Activated naive CD4-positive, alpha-beta T cell treated with anti-CD3 and anti-CD28 coated beads for 36 hours (primary cell): ENCODE measurements at places on chromosomes 1 and 21. TPM values are rescaled to one million over a fixed set of nuclear protein-coding genes. Genes with fewer than 3 reads are reported as not detected.

Gene VWA5B1
- not detected for total RNA-seq

Gene AIRE
- total RNA-seq, result not detected

Gene CELA2B
- not detected for total RNA-seq

DNA sequence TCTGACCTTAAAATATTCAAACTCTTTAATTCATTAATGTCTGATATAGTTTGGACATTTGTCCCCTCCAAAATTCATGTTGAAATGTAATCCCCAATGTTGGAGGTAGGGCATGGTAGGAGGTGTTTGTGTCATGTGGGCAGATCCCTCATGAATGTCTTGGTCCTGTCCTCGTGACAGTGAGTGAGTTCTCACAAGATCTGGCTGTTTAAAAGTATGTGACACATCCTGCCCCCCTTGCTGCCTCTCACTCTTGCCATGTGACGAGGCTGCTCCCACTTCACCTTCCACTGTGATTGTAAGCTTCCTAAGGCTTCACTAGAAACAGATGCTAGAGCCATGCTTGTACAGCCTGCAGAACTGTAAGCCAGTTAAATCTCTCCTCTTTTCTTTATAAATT is 21.3 kb upstream of the FBXO28 start:
- H3K27me3 ChIP-seq, result peaks cover 3% of the 10 kb centered on the region
- H3K27ac ChIP-seq, result no peak overlapping the region
- no peaks in the 10 kb centered on the region for H3K4me1 ChIP-seq
- H3K36me3 ChIP-seq, result no peaks in the 10 kb centered on the region
- H3K4me3 ChIP-seq, result no peak overlapping the region

- peaks cover 19% of the 10 kb centered on the region for H3K36me3 ChIP-seq
- peaks cover 2% of the 10 kb centered on the region for H3K4me1 ChIP-seq
- DNase-seq, result no peak
- no peaks in the 10 kb centered on the region for H3K27me3 ChIP-seq
- no peak overlapping the region for H3K4me3 ChIP-seq
Observed at GRCh38 chr1:20948101-20948500, 161.0 kb upstream of the HP1BP3 start.

GRCh38 chr1:228960705-228961104 is 225.4 kb downstream of the RHOU start:
- no peak for DNase-seq
- H3K4me3 ChIP-seq, result no peak overlapping the region
- no peaks in the 10 kb centered on the region for H3K4me1 ChIP-seq

DNA sequence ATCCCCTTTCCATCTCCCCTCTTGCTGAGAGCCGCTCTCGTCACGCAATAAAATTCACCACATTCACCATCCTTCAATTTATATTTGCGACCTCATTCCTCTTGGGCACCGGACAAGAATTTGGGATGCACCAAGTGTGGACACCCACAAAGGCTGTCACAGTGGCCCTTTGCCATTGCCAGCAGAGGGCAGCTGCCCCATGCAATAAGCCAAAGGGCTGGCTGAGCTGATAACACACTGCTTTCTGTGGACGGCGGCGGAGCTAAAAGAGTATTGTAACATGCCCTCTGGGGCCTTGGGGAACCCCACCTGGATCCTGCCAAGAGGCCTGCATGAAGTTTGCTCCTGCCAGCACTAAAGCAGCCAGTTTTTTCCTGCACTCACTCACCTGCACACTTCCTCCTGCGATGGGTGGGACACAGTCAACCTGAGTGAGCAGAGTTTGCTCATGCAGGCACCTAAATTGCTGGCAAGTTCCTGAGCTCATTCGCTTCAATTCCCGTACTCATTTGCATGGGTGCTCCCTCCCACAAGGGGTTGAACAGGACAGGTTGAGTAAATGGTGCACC is 792.3 kb upstream of the ADAMTS5 start:
- no peaks in the 10 kb centered on the region for H3K4me1 ChIP-seq
- DNase-seq, result no peak

- H3K36me3 ChIP-seq, result no peaks in the 10 kb centered on the region
- no peak overlapping the region for H3K27ac ChIP-seq
- H3K4me1 ChIP-seq, result no peaks in the 10 kb centered on the region
- H3K27me3 ChIP-seq, result no peaks in the 10 kb centered on the region
Observed at GRCh38 chr1:68473060-68473459, 23.3 kb upstream of the RPE65 start.

- H3K27me3 ChIP-seq, result no peaks in the 10 kb centered on the region
- H3K4me3 ChIP-seq, result no peak overlapping the region
- H3K36me3 ChIP-seq, result no peaks in the 10 kb centered on the region
- peak overlapping the region; percentile 9 for H3K27ac ChIP-seq
- DNase-seq, result no peak
Observed at GRCh38 chr1:181136738-181137122, 48.2 kb downstream of the IER5 start.

DNA sequence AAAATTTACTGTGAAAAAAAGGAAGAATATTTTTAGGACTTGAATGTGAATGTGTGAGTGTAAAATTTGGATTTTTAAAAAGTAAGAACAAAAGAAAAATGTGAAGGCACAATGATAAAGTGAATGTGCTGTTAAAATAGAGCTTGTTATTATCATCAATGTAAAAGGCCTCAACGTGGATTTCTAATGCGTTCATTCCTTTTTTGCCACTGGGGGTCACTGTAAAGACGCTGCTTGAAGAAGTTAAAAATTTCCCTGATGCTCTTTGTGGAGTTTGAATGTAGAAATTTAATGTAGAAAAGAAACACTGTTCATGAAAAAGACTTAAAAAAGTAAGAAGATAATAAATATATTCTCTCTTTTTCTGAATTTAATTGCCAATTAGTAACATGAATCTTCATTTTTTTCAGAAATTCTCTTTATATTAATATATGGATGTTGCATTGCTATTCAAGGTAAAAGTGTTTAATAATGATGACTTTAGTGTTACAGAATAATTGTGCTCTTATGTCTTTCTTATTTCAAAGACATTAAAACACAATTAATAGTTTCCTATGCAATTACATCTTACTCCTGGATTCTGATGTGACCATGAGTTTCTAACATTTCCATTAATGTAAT is 161.5 kb downstream of the DNM3 start:
- H3K4me1 ChIP-seq, result peaks cover 4% of the 10 kb centered on the region
- no peaks in the 10 kb centered on the region for H3K36me3 ChIP-seq
- DNase-seq, result peak; percentile 39
- no peaks in the 10 kb centered on the region for H3K27me3 ChIP-seq

- H3K4me3 ChIP-seq, result no peak overlapping the region
- no peaks in the 10 kb centered on the region for H3K4me1 ChIP-seq
- H3K27me3 ChIP-seq, result peaks cover 6% of the 10 kb centered on the region
- no peak overlapping the region for H3K27ac ChIP-seq
Observed at GRCh38 chr1:182181167-182181572, 119.7 kb upstream of the ZNF648 start.

DNA sequence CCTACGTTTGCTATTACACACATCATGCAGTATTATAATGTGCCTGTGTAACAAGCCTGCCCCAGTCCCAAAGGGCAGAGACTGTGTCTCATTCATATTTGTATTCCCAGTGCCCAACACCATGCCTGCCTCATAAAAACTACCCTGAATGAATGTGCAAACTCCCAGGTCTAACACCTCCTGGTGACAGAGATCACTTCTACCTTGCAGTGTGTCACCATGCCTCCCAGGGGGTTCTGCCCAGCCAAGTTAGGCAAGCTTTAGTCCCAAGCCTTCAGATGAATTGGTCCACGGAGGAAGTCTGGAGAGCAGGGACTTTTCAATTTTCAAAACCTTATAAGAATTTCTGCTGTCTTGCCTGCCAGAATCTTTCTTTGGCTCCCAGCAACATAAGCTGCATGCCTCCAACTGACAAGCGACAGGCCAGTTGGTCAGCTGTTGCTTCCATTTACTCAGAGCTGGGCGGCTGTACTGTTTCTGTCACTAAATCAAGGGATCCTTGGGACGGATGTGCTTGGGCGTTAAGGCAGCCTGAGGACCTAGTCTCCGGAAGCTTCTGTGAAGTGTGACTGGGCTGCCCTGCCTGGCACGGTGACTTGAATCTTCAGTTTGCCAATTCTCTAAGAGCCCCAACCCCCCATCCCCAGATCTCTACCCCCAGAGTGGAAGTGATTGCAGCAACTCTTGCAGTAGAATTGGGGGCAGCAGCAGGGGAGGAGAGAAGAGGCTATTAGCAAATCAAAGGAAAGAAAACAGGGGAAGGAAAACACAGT is 1.2 kb downstream of the RXRG start:
- H3K4me1 ChIP-seq, result no peaks in the 10 kb centered on the region
- no peaks in the 10 kb centered on the region for H3K36me3 ChIP-seq
- H3K27me3 ChIP-seq, result peaks cover 27% of the 10 kb centered on the region
- H3K4me3 ChIP-seq, result no peak overlapping the region
- DNase-seq, result peak; percentile 19

GRCh38 chr1:155261493-155261851 is 688 bp downstream of the SCAMP3 start:
- peak overlapping the region; percentile 95 for H3K4me3 ChIP-seq
- peak; percentile 58 for DNase-seq
- H3K4me1 ChIP-seq, result peaks cover 27% of the 10 kb centered on the region
- H3K27me3 ChIP-seq, result no peaks in the 10 kb centered on the region
- peaks cover 53% of the 10 kb centered on the region for H3K36me3 ChIP-seq

- peaks cover 57% of the 10 kb centered on the region for H3K4me1 ChIP-seq
- H3K27me3 ChIP-seq, result no peaks in the 10 kb centered on the region
- peak overlapping the region; percentile 90 for H3K27ac ChIP-seq
- H3K36me3 ChIP-seq, result peaks cover 32% of the 10 kb centered on the region
- DNase-seq, result no peak
Observed at GRCh38 chr1:151164732-151165280, 896 bp downstream of the LYSMD1 start.

DNA sequence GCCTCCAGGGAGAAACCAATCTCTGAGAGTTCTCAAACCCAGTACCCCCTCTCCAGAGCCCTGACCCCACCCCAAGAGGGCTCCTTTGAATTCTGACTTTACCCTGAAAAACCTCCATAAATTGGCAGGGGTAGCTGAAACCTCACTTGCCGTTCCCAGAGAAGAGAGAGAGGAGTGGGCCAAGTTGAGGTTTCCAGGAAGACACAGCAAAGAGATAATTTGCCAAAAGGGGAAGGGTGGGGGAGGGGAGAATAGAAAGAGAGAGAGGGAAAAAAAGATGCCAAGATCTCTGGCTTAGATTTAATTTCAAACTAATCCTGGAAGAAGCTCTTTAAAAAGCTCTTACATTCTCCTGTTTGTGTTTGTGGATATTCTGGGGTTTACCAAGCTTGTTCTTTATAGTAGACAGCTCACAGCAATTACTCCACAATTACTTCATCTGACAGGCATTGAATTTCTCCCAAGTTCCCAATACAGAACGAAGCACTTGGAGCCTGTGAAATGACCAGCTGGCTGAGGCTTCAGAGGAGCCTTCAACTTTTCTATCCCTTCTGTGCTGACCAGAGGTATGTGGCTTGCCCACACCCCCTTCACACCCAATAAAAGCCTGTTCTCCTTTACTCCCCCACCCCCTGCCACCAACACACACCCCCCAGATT is 1.1 kb upstream of the GRHL3 start:
- no peak overlapping the region for H3K4me3 ChIP-seq
- H3K27ac ChIP-seq, result no peak overlapping the region
- peaks cover 51% of the 10 kb centered on the region for H3K27me3 ChIP-seq
- H3K36me3 ChIP-seq, result no peaks in the 10 kb centered on the region
- DNase-seq, result no peak

DNA sequence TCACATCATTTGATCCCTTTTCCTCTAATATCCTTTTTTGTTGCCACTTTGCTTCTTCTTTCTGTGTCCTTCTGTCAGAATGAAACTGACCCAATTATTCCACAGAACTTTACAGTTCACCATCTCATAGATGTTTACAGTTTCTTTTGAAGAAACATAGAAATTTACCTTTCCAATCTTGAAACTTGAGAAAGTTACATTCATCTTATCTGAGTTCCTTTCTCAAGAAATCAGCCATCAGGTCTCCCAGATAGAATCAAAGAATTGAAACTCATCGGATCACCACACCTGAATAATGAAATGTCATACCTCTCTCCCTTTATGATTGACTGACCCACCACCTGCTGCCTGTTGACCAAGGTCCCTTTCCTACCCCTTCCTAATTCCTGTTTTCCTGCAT is 23.7 kb downstream of the CBR1 start:
- H3K27me3 ChIP-seq, result peaks cover 3% of the 10 kb centered on the region
- H3K27ac ChIP-seq, result no peak overlapping the region
- no peak for DNase-seq
- peaks cover 8% of the 10 kb centered on the region for H3K36me3 ChIP-seq

GRCh38 chr1:18957532-18958300 is 1.2 kb upstream of the IFFO2 start:
- DNase-seq, result no peak
- peak overlapping the region; percentile 81 for H3K4me3 ChIP-seq
- H3K4me1 ChIP-seq, result peaks cover 36% of the 10 kb centered on the region
- H3K27ac ChIP-seq, result peak overlapping the region; percentile 50

DNA sequence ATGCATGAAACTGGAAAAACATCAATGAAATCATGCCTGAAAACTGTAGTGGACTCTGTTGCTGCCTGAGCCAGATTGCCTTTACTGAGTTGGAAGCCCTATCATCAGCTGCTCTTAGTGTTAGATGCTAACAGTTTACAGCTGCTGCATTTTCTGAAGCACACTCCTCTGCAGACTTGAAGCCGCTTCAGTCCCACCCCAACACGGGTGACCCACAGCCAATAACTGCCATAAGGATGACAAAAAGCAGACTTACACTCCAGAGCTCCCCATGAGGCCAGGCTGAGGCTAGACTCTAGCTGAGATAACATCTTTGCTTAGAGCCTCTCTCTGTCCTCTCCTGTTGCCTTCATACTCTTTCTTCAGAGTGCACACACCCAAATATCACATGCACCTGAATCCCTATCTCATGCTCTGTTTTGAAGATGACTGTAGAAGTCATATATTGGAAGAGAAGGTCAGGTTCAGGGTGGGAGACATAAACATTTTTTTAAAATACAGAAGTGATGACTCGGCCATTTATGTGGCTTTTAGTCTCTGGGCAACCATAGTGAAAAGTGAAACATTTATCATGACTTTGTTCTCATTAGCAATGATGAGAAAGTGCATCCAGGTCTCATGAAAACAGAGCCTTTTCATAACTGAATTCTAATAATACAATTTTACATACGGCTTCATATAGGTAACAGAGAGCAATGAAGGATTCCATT is 161.0 kb downstream of the KCNK2 start:
- H3K4me3 ChIP-seq, result no peak overlapping the region
- no peaks in the 10 kb centered on the region for H3K4me1 ChIP-seq
- no peak overlapping the region for H3K27ac ChIP-seq
- no peak for DNase-seq

DNA sequence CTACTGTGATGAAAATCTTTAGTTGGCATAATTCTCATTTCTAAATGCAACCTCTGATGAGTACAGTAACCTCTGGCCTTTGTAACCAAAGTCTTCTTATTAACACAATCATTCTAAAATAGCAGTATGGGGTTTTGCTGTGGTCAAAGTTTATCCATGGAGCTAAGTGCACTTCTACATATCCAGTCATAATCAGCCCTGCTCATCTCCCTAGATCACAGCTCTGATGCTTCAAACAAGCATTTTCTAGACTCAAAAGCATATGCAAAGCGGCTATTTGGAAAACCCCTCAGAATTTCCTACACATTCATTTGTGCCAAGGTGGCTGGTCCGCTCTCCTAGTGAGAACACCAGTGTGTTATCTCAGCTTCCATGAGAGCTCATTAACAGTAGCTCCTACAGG is 418.6 kb downstream of the MRPL39 start:
- H3K4me1 ChIP-seq, result no peaks in the 10 kb centered on the region
- no peak overlapping the region for H3K27ac ChIP-seq
- no peaks in the 10 kb centered on the region for H3K27me3 ChIP-seq
- peak; percentile 4 for DNase-seq
